A549 treated with AZD2906 at 1 μM for 4 hours (cell line): ENCODE measurements at places on chromosomes 3 and 15. TPM values are rescaled to one million over a fixed set of nuclear protein-coding genes. Genes with fewer than 3 reads are reported as not detected.

The ZNF197 gene
- total RNA-seq, result 1.3 to 2.4 TPM (median 1.7 TPM) in 5 replicates

The TUBGCP4 gene
- 4.2 to 5.7 TPM (median 5.2 TPM) in 5 replicates for total RNA-seq

The MRPS11 gene
- 90.1 to 122 TPM (median 109 TPM) in 5 replicates for total RNA-seq

The GOLGA8G gene
- not detected in 5 replicates for total RNA-seq

The ATP2C1 gene
- total RNA-seq, result 26.4 to 30.6 TPM (median 29.4 TPM) in 5 replicates
